ENCODE measurements at places on chromosomes 7 and 10.
A peak's percentile ranks its signal among the peaks of the same experiment; 100 is the strongest.

GRCh38 chr7:94045581-94045980 is 41.4 kb upstream of the BET1 start:
- no peak for DNase-seq

DNA sequence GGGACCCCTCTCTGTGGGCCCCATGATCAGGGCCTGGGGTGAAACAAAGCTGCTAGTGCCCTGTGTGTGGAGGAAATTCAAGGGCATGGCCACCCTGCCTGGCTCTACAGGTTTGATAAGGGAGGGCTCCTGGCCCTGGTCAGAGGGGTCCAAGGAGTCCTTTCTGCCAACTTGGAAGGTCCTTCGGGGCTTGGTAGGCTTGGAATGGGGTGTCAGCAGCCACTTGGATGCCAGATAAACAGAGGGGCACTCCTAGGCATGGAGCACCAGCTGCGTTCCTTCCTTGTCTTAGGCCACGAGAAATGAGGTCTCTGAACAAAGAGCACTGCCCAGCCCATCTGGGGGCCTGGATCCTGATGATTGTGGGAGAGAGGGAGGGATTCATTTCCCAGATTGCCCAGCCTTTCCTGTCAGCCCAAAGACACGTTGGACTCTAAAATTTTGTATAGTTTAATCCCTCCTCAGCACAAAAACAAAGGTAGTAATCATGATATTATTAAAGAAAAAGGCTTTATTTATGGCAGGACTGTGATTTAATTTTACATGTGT is 5.1 kb downstream of the MTURN start:
- no peak for DNase-seq

- DNase-seq, result no peak
These were observed 239.1 kb downstream of the EBF3 start for GRCh38 chr10:129725011-129725410.

- no peak for DNase-seq
These were observed 120.5 kb upstream of the GHITM start for GRCh38 chr10:84018826-84019225.

DNA sequence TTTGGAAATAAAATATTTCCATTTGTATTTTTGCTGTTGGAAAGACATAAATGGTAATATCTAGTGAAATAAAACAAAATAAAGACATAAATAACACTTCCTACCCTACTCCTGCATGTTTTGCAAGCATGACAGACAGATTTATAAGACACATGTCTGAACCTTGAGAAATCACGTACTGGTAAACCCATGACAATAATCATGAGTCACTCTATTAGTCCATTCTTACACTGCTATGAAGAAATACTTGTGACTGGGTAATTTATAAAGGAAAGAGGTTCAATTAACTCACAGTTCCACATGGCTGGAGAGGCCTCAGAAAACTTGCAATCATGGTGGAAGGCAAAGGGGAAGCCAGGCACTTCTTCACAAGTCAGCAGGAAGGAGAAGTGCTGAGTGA is 942.2 kb downstream of the REEP3 start:
- no peak for DNase-seq

DNA sequence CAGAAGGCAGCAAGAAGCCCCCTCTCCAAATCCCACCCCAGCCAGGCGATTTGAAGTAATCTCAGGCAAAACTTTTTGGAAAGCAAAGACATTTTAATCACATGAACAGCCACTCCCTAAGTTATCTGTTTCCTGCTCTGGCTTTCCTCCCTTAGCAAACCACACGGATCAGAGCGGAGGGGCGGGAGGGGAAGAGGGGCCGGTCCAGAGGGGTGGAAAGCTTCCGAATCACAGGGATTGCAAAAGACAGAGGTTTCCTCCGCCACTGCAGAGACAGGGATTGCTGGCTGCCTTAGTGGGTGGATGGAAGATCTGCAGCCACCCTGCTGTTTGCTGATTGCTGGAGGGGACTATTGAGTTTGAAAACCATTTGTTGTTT is 41.2 kb downstream of the ZCCHC24 start:
- DNase-seq, result peak; percentile 88
